ENCODE measurements at places on chromosomes 7 and 10. TPM values are rescaled to one million over a fixed set of nuclear protein-coding genes. Genes with fewer than 3 reads are reported as not detected.

GRCh38 chr7:82530361-82530760 is 86.8 kb upstream of the CACNA2D1 start:
- no peak for DNase-seq

GRCh38 chr7:7681191-7681935 is 37.0 kb downstream of the RPA3 start:
- DNase-seq, result peak; percentile 26

GDF2 gene
- total RNA-seq, result not detected

HOXA2 gene
- total RNA-seq, result not detected

Measured in activated CD4-positive, alpha-beta memory T cell treated with anti-CD3 and anti-CD28 coated beads, Interleukin-2, amount 10 ng/mL, durations not matched to agents 7 days and 5 days (primary cell).